Tracheal epithelial cell (primary cell): ENCODE measurements at places on chromosomes 12 and 14. TPM values are rescaled to one million over a fixed set of nuclear protein-coding genes. Genes with fewer than 3 reads are reported as not detected.

PLEKHD1 gene
- total RNA-seq: under 0.01 TPM in 2 replicates

FGF6 gene
- not detected in 2 replicates for total RNA-seq

CLEC6A gene
- total RNA-seq: not detected in 2 replicates

RPL10L gene
- not detected in 2 replicates for total RNA-seq

ACOT6 gene
- total RNA-seq: 0.24 and 0.43 TPM in 2 replicates

B3GNT4 gene
- 5.3 and 9.4 TPM in 2 replicates for total RNA-seq

C14orf132 gene
- total RNA-seq: 0.21 and 0.24 TPM in 2 replicates

JAG2 gene
- 17.4 and 21.7 TPM in 2 replicates for total RNA-seq

APOF gene
- total RNA-seq: not detected in 2 replicates
